ENCODE measurements at places on chromosomes 11 and 22. TPM values are rescaled to one million over a fixed set of nuclear protein-coding genes. Genes with fewer than 3 reads are reported as not detected.

The GAB4 gene
- not detected for total RNA-seq

The PLAAT2 gene
- 0.73 TPM for total RNA-seq

- peak; percentile 19 for DNase-seq
Observed at GRCh38 chr11:3223932-3224381, 5.3 kb upstream of the MRGPRG start.

The TIGD3 gene
- 1.1 TPM for total RNA-seq

DNA sequence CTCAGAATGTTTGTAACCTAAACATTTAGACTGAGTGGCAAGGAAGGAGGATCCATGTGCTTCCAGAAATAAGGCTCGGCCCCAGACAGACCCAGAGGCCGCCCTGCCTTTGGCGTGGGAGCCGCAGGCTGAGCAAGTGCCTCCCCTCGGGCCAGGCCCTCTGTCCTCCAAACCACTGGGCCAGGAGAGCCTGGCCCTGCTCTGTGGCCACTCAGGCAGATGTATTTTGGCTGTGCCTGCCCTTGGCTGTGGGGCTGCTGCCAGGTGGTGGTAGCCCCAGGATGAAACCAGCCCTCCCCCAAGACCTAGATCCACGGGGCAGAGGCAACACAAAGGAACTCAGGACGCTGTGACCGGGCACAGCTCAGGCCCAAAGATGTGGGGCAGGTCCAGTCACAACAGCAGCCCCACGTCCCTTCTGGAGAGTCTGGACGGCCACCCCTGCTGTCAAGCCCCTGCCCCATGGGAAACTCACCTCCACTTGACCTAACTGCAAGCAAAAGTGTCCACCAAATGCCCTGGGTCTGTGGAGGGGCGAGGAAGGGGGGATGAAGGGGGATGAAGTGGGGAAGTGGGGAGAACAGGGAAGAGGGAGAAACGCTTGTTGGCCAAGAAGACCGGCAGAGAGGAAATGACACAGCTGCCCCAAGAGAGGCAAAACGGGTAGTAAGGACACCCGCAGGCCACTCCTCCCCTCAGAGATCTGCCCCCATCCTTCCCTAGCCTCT, 24.0 kb downstream of the PISD start:
- peak; percentile 78 for DNase-seq

DNA sequence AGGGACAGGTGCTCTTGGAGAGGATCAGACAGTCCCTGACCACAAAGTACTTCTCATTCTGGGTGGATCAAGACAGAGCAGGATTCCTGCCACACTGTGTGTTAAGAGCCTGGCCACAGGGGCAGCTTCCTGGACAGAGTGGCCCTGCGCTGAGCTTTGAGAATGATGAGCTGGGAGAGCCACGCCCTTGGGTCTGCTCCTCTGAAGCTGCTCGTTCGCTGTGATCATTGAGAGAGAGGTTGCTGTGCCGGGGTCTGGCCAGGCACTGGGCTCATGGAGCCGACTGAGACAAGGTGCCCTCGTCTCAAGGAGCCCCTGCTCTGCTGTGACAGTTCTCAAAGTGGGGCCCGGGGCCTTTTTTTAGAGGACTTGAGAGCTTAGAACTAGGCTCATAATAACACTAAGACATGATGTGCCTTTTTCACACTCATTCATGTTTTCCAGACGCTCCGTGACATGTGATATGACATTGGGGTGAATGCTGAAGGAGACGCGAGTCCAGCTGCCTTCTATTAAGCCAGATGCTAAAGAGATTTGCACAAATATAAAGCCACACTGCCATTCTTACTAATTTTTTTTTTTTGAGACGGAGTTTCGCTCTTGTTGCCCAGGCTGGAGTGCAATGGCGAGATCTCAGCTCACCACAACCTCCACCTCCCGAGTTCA, 1.6 kb upstream of the MFRP start:
- no peak for DNase-seq

DNA sequence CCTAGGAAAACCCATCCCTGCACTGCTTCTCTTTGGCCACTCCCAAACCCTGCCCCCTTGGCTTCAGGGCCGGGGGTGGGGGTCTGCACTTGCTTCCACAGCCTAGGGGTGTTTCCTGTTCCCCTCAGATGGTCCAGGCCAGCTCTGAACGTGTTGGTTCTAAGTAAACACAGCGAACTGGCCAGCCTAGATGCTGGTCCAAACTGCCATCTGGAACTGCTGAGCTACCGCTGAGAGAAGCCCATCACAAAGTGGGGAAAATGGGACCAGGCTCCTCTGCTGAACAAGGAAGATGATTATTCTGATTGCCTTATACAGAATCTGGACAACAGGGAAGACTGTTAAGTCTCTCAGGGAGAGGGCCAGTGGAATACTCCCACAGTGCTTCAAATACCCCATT, 23.5 kb upstream of the YPEL1 start:
- DNase-seq, result no peak

DNA sequence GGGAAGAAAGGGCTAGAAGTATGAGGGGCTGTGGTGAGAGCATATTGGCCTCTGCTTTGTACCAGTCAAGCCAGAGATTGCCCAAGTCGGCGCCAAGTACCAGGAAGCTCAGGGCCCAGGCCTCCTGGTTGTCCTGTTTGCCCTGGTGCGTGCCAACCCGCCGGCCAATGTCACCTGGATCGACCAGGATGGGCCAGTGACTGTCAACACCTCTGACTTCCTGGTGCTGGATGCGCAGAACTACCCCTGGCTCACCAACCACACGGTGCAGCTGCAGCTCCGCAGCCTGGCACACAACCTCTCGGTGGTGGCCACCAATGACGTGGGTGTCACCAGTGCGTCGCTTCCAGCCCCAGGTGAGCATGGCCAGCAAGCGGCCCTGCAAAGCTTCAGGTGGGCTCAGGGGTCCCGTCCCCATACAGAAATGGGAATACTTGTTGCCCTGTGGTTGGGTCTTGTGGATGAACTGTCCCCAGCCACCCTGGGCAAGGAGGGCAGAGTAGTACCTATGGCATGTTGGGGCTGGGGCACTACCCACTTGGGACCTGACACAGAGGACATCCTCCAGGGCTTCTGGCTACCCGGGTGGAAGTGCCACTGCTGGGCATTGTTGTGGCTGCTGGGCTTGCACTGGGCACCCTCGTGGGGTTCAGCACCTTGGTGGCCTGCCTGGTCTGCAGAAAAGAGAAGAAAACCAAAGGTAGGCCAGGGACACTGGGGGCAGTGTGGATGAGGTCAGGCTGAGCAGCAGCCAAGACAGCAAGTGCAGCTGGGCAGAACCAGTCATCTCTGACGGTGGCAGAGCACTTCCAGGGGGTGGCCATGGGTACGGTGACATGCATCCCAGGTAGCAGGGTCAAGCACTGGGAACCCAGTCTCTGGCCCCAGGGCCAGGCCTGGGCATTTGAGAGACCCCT, 2.1 kb downstream of the TMEM25 start:
- DNase-seq, result no peak

- peak; percentile 53 for DNase-seq
Observed at GRCh38 chr22:48492366-48493320, 1335.0 kb downstream of the BRD1 start.

GRCh38 chr11:119157063-119157462, 8.2 kb downstream of the ABCG4 start:
- DNase-seq, result no peak

The GPR83 gene
- 0.09 TPM for total RNA-seq

- no peak for DNase-seq
Observed at GRCh38 chr11:1745701-1746320, 4.6 kb downstream of the IFITM10 start.

DNA sequence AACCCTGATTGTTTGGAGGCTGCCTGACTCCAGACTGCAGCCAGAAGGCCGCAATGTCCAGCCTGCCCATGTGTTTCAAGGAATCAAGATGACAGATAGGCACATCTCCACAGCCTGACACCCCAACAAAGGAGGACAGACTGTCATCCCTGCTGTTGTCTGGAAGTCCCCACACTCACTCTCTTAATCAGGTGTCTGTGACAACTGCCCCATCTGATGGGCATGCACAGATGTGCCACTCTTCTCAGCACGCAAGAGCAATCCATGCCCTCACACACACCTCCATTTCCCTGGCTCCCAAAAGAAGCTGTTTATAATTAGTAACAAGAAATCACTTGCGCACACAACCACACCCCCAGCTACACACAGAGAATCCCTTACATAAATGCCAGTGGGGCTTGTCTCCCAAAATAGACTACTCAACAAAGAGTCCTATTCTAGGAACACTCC, 117.6 kb downstream of the C11orf58 start:
- DNase-seq, result no peak

DNA sequence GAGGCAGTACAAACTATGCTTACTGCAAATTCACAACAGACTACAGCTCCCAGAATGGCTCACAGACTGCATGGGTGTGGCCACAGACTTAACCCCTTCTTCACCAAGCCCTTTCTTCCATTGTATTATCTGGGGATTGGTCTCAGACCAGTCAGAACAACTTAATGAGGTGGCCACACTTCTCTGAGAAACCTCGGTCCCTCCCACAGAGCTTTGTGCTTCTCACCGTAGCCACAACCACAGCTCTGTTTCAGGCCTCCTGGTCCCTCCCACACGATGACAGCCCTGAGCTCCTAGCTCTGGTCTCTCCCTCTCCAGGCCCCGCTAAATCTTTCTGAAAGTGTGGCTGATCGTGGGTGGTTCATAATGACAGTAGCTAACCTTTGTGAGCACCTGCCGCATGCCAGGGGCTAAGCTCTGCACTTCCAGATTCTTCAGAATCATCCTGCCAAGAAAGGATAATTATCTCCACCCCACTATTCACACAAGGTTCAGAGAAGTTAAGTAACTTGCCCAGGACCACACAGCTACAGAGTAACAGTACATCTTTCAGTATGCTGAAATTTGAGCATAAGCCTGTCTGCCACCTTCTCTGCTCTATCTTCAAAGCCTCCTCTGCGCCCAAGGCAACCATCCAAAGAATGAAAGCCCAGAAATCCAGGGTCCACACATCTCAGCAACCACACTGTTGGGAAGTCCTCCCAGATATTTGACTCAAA, 5.4 kb downstream of the PDE2A start:
- DNase-seq, result peak; percentile 94

DNA sequence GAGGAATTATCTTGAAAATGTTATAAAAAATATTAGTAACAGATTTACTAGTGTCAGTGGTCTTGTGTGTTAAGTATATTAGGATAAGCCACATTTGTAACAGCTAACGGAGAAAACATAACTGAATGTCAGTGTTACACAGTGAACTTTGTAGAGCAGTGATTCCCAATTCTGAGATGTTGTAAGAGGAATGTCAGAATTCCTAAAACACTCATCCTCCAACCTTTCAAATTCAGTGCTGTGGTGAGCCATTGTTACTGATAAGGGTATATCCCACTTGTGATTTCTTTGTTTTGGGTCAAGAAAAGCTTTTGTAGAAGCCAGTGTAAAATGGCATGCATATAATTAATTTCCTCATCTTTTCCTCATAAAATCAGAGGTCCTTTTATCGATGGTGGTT, 61.9 kb downstream of the ARHGEF12 start:
- no peak for DNase-seq

GRCh38 chr11:70619591-70619990, 221.3 kb downstream of the CTTN start:
- no peak for DNase-seq

The TMEM191C gene
- 1.1 TPM for total RNA-seq

The NTM gene
- total RNA-seq, result not detected

DNA sequence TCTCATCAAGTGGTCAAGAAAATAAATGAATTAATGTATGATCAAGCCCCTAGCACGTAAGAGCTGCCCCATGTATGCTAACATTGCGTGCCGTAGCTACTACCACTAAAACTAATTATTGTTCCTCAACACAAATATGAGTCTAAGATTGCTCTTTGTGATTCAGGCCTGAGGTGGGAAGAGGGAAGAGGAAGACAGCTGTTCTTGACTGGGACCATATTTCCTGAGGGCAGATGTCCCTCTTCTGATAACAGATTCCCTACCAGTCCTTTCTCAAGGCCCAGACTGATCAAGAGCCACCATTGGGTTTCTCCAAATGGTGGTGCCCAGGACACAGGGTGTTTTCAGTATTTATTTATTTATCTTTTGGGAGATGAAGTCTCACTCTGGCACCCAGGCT, 87.2 kb upstream of the CADM1 start:
- DNase-seq, result no peak

DNA sequence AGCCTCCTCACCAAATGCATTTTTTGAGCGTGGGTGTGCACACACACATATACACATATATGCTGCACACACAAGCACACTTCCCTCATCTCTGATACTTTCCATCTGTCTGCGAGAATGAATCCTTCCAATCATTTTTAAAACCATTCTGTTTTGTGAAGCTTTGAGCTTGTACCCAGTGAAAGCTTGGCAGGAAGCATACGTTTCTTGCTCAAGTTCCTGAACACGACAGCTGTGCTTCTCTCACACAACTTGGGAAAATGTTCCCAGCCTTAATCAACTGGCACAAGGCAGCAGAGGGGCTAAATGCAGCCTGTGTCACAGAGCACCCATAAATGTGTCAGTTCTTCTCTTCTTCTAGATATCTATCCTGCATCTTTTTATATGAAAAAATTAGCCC, 524.0 kb upstream of the KIRREL3 start:
- DNase-seq, result no peak

DNA sequence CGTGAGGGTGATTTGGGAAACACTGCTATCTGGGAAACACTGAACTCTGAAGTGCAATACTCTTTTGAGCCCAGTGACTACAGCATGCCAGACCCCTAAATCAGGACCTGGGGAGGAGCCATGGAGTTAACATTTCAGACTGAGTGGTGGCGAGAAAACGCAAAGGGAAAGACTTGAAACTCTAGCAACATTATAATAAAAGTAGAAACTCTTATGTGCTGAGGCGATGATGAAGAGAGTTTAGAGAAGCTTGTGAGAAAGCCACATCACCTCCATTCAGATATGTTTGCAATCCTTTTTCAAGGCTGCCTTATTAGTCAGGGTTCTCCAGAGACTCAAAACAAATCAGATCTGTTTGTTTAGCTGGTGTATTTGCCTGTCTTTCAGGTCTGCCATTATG, 1.9 kb downstream of the FEN1 start:
- no peak for DNase-seq

The CADM1 gene
- 0.76 TPM for total RNA-seq

DNA sequence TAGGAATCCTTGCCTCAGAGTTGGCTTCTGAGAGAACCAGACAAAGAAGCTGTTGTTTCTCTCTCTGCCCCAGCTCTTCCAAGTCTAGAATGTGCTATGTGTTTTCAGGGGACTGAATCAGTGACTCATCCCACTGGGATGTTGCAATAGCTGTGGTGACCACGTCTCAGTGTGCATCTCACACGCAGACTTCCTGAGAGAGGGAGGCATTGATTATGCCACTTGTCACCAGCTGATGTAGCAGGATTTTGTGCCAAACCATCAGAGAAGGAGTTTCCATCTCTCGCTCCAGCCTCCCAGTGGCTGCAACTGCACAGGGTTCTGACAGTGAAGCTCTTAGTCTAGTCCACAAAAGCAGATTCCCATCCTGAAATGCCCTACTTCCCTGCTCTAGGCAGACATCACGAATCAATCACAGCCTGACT, 455.8 kb downstream of the MIAT start:
- no peak for DNase-seq

GRCh38 chr11:17735818-17736578, 1.4 kb downstream of the KCNC1 start:
- DNase-seq, result no peak

The TRPM5 gene
- not detected for total RNA-seq

GRCh38 chr11:46461461-46461927, 69.9 kb upstream of the CHRM4 start:
- no peak for DNase-seq
